Thoracic aorta (tissue), 2 donors: ENCODE measurements at places on chromosomes 11 and 22.

DNA sequence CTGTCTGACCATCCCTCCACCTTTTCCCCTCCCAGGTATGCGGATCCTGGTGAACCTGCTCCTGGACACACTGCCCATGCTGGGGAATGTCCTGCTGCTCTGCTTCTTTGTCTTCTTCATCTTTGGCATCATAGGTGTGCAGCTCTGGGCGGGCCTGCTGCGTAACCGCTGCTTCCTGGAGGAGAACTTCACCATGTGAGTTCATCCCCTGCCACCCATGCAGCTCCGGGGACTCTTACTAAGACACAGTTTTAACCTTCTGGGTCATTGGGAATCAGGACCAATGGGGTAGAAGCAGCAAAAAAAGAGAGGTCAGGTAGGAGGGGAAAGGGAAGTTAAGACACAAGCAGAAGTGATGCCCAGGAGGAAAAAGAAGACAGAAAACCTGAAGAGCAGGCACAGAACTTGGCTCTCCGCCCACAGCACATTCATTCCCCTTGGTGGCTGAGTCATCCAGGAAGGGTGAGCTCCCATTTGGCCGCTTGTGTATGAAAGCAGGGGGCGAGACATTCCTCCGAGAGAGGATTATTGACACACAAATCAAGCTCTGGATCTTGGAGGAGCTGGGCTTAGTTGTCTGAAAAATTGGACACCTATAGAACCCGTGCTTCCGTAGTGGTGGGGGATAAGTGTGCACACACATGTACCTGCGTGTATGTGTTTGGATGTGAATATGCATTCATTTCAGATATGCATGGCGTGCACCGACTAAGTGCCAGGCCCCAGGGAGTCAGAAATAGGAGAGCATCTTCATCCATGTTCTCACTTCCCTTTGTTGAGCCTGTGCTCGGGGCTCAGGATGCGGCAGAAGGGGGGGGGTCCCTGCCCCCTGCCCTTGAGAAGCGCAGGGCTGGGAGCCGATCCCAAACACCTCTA is 64.2 kb downstream of the CACNA1I start:
- no peak for DNase-seq

DNA sequence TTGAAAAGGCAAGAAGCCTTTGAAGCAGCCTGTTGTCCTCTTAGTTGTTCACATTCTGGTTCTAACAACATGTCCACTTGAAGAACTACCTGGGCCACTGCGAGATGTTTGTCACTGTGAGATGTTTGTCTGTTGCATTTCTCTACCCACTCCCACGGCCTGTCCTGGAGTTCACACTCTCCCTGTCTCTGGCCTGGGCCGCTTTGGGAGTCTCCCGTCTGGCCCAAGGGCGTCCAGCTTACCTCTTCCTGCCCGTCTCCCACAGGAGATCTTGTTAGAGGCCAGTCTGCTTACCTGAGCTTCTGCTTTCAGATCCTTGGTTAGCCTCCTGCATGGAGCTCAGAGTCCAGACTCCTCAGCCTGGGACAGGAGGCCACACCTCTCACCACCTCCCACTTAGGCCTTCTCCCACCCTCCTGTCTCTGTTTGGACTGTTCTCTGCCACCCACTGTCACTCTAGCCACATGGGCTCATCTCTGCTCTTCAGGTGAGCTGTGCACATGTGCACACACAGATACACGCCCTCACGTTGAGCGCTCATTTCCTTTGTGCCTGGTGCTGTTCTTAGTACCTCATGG is 66.0 kb downstream of the TBC1D22A start:
- no peak for DNase-seq

DNA sequence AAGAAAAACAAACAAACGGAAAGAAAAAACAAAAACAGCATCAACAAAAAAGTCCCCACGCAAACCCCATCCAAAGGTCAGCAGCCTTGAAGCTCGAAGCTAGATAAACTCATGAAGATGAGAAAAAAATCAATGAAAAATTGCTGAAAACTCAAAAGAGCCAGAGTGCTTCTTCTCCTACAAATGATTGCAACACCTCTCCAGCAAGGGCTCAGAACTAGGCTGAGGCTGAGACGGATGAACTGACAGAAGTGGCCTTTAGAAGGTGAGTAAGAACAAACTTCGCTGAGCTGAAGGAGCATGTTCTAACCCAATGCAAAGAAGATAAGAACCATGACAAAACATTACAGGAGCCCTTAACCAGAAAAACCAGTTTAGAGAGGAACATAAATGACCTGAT is 18.4 kb upstream of the FTH1 start:
- no peak for DNase-seq

GRCh38 chr22:44438056-44438455 is 60.0 kb downstream of the RTL6 start:
- no peak for DNase-seq

GRCh38 chr22:32413719-32414118 is 1.7 kb upstream of the RTCB start:
- DNase-seq, result no peak

- DNase-seq, result no peak
These were observed 5.7 kb upstream of the SIDT2 start for GRCh38 chr11:117172724-117173421.

GRCh38 chr11:70397336-70397982 is 870 bp upstream of the CTTN start:
- no peak for DNase-seq

DNA sequence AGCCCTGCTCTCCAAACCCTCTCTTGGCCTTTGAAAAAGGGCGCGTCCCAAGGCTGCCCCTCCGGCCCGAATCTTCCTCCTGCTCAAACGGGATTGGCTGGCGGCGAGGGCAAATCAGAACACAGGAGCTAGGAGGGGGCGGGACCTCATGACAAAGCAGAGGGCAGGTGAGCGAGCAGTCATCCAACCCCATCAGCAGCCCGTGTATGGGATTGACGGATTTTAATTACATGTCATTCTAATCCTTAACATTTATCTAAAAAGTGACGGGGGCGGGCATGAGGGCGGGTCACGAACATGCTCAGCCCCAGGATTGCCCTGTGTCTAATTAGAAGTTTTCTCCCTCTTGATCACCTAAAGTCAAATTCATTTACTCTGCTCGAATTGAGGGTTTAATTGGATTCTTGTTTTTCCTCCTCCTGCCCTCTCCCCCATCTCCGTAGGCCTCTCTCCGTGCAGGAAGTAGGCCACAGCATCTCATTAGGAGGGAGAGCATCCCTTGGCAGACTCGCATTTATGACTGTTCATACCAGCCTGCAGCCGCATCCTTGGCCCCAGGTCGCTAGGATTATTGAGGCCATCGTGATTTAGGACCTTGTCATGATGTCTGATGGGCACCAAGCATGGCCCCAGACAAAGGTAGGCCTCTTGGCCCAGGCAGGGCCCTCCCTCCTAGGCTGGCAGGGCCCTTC is 147.1 kb downstream of the CHST1 start:
- DNase-seq, result no peak

DNA sequence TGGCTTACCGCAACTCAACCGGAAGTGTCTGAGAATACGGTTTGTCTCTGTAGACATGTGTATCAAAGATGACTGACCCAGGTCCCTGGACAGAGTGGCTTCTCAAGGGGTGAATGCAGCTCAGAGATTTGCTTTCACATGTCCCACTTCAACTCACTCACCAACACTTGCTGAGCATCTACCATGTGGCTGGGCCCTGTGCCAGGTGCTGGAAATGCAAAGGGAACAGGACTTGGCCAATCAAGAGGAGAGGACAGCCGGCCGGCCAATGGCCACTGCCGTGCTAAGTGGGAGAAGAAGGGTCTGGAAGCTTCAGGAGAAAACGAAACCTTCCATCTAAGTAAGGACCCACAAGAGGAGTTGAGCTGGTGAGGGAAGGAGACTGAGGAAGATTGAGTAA is 151.3 kb downstream of the CEP164 start:
- DNase-seq, result no peak

DNA sequence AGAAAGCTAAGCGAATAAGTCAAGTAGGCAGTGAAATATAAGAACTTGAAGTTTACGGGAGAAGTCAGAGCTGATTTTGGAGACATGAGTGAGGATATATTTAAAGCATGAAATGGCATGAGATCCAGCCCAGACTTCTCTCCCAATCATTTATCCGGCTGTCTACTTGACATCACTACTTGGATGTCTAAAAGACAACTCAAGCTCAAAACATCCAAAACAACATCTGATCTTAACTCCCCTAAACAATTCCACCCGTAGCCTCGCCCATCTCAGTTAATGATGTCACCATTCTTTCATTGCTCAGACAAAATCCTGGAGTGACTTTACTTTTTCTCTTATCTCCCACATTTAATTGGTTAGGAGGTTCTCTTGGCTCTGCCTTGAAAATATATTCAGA is 44.5 kb downstream of the WEE1 start:
- no peak for DNase-seq

- no peak for DNase-seq
These were observed 131.2 kb downstream of the TTC28 start for GRCh38 chr22:28548406-28548805.

DNA sequence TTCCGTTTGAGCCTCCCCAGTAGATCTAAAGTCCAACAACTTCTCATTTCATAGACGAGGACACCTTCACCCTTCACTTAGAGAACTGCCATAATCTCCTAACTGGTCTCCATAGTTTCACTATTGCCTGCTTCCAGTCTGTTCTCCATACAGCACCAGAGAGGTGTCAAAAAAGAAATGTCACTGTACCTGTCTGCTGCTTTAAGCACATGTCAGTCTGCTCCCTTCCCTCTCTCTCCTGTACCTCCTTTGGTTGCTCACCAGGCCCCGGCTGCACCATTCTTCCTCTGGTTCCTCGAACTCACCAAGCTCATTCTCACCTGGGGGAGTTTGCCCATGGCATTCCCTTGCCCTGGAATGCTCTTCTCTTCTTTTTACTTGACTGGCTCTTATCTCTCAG is 75.8 kb downstream of the NAV2 start:
- no peak for DNase-seq

- DNase-seq, result no peak
These were observed 10.1 kb upstream of the BAIAP2L2 start for GRCh38 chr22:38120359-38121110.

GRCh38 chr11:62851807-62852522 is 12.6 kb upstream of the WDR74 start:
- no peak for DNase-seq

GRCh38 chr11:65851083-65851579 is 6.8 kb downstream of the CFL1 start:
- DNase-seq, result no peak

DNA sequence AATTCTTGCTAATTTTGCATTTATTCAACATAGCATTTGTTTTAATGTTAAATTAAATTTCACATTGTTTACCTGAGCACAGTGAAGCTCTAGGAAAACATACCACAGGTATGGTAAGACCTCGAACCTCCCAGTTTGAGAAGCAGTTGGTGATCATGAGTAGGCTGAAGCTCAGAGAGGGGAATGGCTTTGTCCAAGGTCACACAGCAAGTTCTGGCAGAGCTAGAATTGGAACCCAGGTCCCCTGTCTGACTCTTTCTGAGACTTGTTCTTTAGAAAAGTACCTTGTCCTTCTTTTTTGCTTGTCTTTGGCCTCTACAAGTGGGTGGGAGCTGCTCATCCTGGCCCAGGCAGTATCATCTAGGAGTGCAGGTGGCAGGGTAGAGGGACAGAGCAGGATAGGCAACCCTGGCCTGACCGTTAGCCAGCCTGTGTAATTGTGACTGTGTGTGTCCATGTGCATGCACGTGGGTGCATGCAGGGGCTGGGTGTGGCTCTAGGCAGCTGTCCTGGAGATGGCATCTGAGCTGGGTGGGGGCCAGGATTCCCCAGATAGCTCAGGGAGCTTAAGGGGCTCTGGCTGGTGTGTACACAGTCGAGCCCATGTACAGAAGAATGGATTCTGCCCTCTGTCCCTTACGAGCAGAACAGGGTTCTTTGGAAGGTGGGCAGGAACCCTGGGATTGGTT is 21.6 kb downstream of the PHLDB1 start:
- no peak for DNase-seq

GRCh38 chr11:48154151-48154550 is 62.5 kb upstream of the OR4B1 start:
- no peak for DNase-seq

DNA sequence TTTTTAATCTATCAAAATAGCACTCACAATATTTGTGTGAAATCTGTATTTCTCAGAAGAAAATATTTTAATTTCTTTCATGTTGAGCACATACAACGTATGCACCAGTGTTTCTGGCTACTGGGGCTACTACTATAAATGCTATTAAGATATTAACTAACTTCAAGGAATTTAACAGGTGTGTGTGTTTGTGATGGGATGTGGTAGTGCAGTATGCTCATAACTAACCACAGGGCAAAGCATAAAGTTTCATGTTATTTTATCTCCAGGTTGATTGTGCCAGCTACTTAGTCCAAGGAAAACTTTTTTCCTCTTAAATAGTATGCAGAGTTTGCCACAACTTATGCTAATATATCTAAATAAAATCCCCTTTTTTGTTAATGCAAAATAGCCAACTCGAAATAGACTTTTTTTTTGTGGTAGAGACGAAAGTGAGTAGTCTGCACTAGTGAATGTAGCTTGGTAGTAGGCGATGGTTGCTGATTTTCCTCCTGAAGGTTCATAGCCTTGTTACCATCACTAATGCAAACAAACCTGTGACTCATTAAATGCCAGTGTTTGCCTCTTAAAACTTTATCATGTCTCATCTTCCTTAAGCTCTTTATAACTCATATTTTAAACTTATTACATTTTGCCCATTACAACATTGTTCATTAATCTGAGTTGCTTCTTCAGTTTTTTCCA is 565.5 kb upstream of the ANO3 start:
- no peak for DNase-seq

DNA sequence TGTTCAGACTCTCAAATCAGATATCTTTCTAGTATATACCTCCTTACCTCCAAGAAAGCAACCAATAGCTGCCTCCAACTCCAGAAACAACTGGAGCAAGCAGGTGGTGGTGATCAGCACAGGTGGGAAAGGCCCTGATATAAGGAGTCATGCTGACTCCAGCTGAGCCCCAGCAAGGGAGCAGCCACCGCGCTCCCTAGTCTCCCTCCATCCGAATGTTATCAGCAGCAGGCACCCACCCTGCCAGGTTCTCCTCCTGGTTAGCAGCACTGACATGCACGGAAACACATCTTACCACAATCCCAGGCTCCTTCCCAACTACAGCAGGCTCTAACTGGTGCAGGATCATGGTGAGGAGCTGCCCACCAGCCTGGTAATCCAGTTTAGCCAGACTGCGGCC is 18.5 kb upstream of the STK33 start:
- no peak for DNase-seq

DNA sequence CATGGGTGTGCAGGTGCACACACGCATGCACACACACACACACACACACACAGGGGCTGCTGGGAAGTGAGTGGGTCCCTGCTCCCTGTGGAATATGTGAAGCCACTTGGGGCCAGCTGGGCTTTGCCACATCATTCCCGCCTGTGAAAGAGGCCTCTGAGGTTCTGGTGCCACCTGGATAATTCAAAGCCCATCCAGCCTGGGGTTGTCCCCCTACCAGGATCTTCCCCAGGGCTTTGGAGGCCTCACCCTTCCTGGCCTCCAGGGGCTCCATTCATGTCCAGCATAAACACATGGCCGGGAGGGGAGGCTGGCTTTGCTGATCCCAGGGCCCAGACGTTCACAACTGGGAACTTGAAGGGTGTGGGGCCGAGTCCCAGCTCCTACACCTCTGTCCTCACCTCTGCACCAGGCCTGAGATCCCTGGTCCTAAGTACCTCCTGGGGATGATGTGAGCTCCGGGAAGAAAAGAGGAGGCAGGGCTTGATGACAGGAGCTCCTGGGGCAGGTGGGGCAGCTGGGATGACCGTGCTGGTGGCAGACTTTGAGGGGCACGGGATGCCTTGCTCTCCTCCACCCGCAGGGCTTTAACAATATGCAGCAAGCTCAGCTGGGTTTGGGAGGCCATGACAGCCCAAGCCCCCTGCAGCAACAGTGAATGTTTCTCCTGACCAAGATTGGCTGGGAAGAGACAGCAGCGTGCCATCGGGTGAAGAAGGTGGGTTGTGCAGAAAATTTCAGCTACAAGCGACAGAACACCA is 14.2 kb downstream of the LINC01488 start:
- no peak for DNase-seq

- DNase-seq, result no peak
These were observed 19.1 kb downstream of the APOL3 start for GRCh38 chr22:36141481-36141880.
